Mucosa of descending colon (tissue), 3 donors: ENCODE measurements at places on chromosomes 4 and X.
A peak's percentile ranks its signal among the peaks of the same experiment; 100 is the strongest.

DNA sequence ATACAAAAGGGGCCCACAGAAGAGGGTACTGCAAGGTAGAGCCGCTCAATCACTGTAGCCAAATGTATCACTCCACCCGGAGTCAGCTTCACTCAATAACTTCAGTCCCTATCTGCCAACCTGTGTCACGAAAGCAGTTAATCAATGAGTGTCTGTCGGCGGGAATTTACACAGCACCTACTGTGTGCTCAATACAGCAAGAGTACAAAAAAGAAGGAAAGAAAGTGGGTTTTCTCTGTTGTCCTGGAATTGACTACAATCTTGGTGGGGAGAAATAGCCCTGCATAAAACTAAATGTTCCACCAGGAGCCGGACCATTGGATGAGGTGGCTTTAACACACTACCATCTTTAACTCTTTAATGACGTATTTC, 780 bp upstream of the NKRF start:
- DNase-seq, result no peak

- DNase-seq, result peak; percentile 81
Measured at GRCh38 chrX:55907968-55908607, 190.5 kb downstream of the RRAGB start.

DNA sequence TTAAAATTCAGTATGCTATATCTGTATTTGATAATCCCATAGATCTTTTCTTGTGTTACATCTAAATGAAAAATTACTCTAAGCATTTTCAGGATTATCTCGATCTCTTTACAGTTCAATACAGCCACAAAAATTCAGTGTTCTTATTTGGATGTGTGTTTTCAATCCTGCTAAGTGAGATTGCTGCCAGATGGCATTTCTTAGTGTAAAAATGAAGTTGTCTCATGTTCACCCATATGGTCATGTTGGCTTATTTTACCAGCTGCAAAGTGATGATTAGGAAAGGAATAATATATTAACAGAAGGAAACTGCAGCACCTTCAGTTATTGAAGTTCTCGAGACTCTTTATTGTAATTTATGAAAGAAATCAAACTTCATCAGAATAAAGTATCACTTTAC, 12.1 kb upstream of the FAM47A start:
- DNase-seq, result no peak

DNA sequence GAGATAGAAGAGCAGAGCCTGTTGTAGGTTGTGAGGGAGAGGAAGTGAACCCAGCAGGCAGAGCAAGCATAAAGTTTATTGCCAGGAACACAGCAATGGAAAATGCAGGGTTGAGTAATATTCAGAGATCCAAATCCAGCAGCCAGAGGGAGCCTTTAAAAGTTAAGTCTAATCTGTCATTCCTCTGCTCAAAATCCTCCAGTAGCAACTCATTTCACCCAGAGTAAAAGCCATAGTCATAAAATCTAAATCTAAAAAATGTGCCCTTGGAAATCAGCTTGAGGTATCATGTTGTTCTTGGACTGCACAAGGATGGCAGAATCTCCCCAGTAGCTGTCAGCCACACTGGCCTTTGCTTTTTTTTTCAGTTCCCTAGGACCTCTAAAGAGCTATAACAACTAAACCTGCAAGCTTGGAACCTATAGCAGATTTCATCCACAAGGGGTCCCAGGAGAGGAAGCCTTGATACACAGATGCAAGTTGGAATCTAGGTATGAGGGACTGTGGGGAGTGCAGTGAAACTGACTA, 62.9 kb upstream of the FRAS1 start:
- DNase-seq, result peak; percentile 26

GRCh38 chrX:141936080-141936479, 32.4 kb downstream of the MAGEC1 start:
- DNase-seq, result no peak

DNA sequence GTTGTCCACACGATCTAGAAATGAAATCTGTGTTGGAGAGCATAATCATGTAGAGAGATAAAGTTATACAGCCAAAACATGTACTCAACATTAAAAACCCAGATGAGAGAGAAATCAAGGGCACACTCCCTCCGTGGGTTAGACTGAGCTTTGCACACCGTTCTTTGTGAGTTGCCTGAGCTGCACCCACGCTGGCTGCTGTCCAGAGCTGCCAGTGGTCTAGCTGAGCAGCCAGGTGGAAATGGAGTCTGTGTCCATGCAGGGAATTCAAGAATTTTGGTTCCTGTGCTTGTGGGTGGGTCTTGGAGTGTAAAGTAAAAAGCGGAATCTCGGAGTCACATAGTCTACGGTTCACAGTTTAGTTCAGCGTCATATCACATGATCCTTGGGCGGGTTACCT, 84.6 kb downstream of the GPR143 start:
- no peak for DNase-seq

DNA sequence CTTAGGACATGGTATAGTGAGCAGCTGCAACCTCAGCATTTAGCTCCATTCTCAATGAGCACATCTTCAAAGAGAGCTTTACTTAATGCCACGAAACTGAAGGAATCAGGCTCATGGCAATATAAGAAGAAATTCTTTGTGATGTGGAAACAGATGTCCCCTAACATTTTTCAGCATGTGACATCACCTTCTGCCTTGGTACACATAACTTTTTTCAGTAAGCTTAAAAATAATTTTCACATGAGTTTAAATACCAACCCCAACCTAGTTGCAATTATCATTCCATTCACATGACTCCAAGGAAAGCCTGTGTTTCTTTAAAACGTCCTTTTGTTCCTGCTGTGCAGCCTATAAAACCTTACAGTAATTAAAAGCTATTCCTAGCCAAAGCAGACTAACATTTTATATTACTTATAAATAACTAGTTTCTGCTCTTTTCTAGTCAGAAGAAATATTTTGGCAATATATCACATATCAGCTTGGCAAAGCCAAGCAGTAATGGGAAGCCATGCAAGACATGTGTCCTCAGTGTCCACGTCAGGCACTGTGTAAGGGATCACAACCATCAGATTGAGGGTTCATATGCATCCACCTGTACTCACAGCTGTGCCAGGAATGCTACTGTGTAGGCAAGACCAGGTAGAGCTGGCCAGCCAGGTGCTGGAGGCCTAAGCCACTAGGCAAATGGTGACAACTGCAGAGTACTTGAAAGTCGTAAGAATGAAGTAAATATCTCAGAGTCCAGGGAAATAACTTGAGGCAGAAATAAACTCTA, 466.6 kb downstream of the INPP4B start:
- DNase-seq, result no peak

DNA sequence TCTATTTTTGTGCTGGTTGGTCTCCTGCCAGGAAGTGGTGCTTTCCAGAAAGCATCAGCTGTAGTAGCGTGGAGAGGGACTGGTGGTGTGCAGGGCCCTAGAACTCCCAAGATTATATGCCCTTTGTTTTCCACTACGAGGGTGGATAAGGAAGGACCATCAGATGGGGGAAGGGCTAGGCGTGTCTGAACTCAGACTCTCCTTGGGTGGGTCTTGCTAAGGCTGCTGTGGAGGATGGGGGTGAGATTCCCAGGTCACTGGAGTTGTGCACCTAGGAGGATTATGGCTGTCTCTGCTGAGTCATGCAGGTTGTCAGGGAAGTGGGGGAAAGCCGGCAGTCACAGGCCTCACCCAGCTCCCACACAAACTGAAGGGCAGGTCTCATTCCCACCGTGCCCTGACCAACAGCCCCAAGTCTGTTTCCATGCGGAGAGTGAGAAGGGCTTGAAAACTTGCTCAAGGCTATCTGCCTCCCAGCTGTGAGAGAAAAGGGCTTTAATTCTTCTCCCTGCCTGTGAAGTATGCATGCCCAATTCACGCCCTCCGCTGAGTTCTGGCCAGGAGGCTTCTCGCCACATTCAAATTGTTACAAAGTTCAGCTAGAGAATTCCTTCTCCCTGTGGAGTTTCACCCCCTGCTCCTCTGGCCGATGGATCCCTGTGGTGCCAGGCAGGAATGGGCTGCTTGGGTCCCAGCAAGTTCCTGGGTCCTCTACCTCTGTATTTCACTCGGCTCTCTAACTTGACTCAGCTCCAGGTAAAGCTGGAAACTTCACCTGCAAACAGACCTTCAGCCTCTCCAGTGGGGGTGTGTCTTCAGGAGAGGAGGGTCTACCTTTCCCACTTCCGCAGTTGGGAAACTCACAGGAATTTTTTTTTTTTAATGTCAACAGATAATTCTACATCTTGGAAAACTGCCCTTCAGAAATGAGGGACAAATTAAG, 7.7 kb upstream of the CSTF2 start:
- peak; percentile 53 for DNase-seq

DNA sequence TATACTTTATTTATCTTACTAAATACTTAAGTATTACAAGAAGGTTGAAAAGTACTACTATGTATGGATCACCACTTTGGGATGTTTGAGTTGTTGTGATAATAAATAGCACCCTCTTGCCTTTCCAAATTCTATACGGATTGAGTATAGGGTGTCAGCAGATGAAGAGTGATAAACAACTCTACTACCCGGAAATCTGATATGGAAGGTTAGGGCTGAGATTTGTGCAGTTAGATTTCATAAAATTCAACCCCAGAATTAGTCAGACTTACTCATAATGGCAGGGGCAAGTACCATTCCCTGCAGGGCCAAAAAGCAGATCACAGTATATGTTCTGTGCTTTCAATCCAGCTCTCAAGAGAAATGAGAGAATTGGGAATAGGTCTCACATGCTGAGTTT, 1008.9 kb upstream of the PCDH7 start:
- no peak for DNase-seq

GRCh38 chrX:49761481-49761880, 65.7 kb upstream of the PAGE1 start:
- peak; percentile 10 for DNase-seq
